Activated CD8-positive, alpha-beta T cell treated with anti-CD3 and anti-CD28 coated beads, Interleukin-2, amount 10 ng/mL, durations not matched to agents 7 days and 5 days (primary cell): ENCODE measurements at places on chromosomes 16 and 17.

- H3K4me1 ChIP-seq: peaks cover 27% of the 10 kb centered on the region
- DNase-seq: no peak
- no peak overlapping the region for H3K27ac ChIP-seq
- no peaks in the 10 kb centered on the region for H3K27me3 ChIP-seq
- no peak overlapping the region for H3K4me3 ChIP-seq
These were observed 10.4 kb downstream of the DNAAF8 start for GRCh38 chr16:4744555-4745273.

GRCh38 chr17:9363440-9364350 lies 211.9 kb downstream of the STX8 start:
- no peaks in the 10 kb centered on the region for H3K27me3 ChIP-seq
- no peak for DNase-seq
- H3K36me3 ChIP-seq: no peaks in the 10 kb centered on the region
- no peak overlapping the region for H3K27ac ChIP-seq
- no peak overlapping the region for H3K4me3 ChIP-seq
- no peaks in the 10 kb centered on the region for H3K4me1 ChIP-seq

DNA sequence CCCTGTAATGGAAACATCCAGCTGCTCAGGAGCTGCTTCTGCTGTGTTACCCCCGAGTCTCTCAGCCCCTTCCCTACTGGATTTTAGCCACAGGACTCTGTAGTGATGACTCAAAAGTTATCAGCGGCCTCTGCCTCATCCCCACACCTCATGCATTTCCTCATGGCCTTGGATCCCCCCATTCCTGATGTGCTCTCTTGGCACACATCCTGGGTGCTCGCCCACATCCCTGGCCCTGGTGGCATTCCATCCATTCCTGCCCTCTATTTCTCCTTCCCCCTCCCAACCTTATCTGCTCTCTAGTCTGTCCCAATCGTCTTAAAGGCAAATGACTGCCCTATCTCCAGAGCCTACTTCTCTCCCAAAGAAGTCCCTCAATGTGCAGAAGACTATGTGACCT lies 24.6 kb downstream of the MARF1 start:
- H3K27ac ChIP-seq: peak overlapping the region; percentile 10
- H3K4me1 ChIP-seq: no peaks in the 10 kb centered on the region
- no peak overlapping the region for H3K4me3 ChIP-seq
- H3K36me3 ChIP-seq: peaks cover 52% of the 10 kb centered on the region

DNA sequence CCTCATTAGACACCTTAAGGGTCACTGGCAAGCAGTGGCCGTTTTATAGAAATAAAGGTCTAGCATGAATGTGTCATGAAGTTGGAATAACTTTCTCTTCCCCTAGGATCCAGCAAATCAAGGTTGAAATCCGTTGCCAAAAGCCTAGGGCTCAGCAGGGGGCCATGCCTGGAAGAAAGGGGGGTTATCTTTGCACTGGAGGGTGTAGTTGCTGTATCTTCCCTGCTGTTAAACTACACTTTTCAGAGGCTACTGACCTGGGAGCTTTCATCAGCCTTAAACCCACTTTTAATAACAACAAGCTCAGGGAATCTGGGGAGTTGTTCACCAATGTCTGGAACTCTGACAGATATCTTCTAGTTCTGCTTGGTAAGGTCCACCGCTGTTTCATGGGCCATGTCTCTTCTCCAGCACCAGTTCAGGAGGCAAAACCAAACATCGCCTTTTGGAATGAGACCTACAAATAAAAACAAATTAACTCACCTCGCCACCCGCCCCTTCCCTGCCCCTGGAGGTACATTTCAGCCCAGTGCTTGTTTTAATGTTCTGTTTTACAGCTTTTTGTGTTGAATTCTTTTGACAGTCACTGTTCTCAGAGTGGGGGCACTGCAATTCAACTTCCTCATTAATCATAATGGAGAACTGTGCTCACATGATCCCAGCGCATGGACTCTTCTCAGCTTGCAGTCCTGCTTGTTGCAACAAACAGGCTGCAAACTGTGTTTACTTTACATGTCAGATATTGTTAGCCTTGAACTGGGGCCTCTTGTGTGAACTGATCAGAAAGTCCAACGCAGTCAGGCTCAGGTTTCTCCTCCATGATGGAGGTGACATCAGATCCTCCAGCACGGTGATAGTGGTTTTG lies 508.7 kb downstream of the KCNJ2 start:
- H3K4me1 ChIP-seq: no peaks in the 10 kb centered on the region
- no peak overlapping the region for H3K27ac ChIP-seq
- no peaks in the 10 kb centered on the region for H3K36me3 ChIP-seq
- DNase-seq: no peak
- H3K4me3 ChIP-seq: no peak overlapping the region

DNA sequence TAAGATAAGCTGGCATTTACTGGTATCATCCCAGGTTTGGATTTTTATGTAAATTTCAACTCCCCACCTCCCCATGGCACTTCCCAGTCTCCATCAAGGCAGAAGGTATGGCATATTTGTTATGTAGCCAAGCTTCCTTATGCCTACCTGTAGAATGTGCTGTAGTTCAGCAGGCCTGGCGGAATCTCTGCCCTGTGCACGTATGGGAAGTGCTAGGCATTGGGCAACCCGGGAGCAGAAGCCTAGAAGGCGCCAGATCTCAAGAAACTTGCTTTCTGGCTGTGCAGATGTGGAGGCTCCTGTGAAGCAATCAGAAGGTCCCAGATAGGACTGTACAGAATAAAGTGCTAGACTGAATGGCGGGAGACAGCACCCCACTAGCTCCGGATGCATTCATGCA lies 64.7 kb downstream of the SNX20 start:
- no peaks in the 10 kb centered on the region for H3K27me3 ChIP-seq
- DNase-seq: no peak
- H3K4me3 ChIP-seq: no peak overlapping the region
- no peak overlapping the region for H3K27ac ChIP-seq

- H3K4me1 ChIP-seq: peaks cover 2% of the 10 kb centered on the region
- no peak overlapping the region for H3K27ac ChIP-seq
- H3K4me3 ChIP-seq: no peak overlapping the region
- peaks cover 1% of the 10 kb centered on the region for H3K27me3 ChIP-seq
- no peaks in the 10 kb centered on the region for H3K36me3 ChIP-seq
These were observed 69.7 kb downstream of the ZFHX3 start for GRCh38 chr16:72978212-72978611.

DNA sequence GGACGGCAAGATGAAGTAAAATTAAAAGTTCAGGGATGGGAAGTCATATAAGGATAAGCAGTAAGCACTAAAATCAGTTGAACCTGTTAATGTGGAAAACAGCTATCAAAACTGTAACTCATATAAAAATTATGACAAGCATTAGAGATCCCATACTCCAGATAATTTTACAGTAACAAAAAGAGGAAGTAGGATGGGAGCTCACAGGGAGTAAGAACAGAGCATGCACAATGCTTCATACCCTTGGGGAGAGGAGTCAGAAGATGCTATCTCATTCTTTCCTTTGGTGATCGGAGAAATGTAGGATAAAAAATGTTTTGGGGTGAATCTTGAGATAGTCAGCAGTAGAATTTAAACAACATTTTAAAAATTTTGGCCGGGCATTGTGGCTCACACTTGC lies 164.7 kb upstream of the CACNG5 start:
- H3K27ac ChIP-seq: no peak overlapping the region
- no peak for DNase-seq
- H3K4me3 ChIP-seq: no peak overlapping the region
- H3K36me3 ChIP-seq: peaks cover 29% of the 10 kb centered on the region
- no peaks in the 10 kb centered on the region for H3K27me3 ChIP-seq
- peaks cover 72% of the 10 kb centered on the region for H3K4me1 ChIP-seq

GRCh38 chr16:9647981-9648701 lies 534.1 kb downstream of the GRIN2A start:
- H3K27me3 ChIP-seq: no peaks in the 10 kb centered on the region
- no peak overlapping the region for H3K27ac ChIP-seq
- H3K4me3 ChIP-seq: no peak overlapping the region
- no peaks in the 10 kb centered on the region for H3K4me1 ChIP-seq

- H3K4me1 ChIP-seq: peaks cover 2% of the 10 kb centered on the region
- H3K27me3 ChIP-seq: no peaks in the 10 kb centered on the region
- no peak overlapping the region for H3K27ac ChIP-seq
- DNase-seq: no peak
- peaks cover 42% of the 10 kb centered on the region for H3K36me3 ChIP-seq
These were observed 19.1 kb downstream of the CRAMP1 start for GRCh38 chr16:1631230-1631629.

DNA sequence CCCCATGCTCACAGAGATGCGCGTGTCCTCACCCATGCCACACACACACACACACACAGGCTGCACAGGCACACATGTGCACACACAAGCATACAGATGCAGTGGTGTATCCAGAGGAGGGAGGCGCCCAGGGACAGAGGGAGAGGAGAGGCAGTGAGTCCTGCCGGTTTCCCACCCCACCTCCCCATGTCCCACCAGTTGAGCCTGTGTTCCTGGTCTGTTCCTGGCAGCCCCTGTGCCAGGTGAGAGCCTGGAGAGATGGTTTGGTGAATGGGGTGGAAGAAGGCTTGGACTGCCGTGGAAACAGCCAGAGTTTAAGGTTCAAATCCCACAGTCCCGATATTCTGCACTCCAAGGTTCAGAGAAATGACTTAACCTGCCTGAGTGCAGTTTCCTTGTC lies 10.2 kb upstream of the FADS6 start:
- H3K27ac ChIP-seq: no peak overlapping the region
- H3K4me3 ChIP-seq: no peak overlapping the region
- no peaks in the 10 kb centered on the region for H3K36me3 ChIP-seq
- H3K27me3 ChIP-seq: peaks cover 12% of the 10 kb centered on the region

- H3K27ac ChIP-seq: peak overlapping the region; percentile 98
- no peak for DNase-seq
- H3K27me3 ChIP-seq: no peaks in the 10 kb centered on the region
- peaks cover 55% of the 10 kb centered on the region for H3K36me3 ChIP-seq
- peaks cover 64% of the 10 kb centered on the region for H3K4me1 ChIP-seq
- peak overlapping the region; percentile 90 for H3K4me3 ChIP-seq
These were observed 1.9 kb downstream of the DHX58 start for GRCh38 chr17:42110301-42111264.

DNA sequence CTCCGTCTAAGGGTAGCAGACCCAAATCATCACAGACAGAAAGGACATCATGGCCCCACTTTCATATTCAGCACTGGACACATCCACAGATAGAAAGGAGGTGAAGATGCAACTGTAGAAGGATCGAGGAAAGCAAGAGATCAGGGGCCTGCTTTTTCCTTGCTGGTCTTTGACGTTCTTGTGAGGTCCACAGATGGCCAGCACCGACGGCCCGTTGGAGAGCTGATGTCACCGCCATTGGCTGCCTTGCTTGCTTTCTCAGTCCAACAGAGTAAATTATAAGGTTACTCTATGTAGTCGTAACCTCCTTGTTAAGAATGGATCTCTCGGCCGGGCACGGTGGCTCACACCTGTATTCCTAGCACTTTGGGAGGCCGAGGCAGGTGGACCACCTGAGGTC lies 5.1 kb upstream of the RBFOX3 start:
- H3K27ac ChIP-seq: no peak overlapping the region
- H3K4me3 ChIP-seq: no peak overlapping the region
- no peak for DNase-seq
- peaks cover 15% of the 10 kb centered on the region for H3K27me3 ChIP-seq
- no peaks in the 10 kb centered on the region for H3K36me3 ChIP-seq

- no peaks in the 10 kb centered on the region for H3K36me3 ChIP-seq
- peak; percentile 93 for DNase-seq
- peak within 1 kb of the TSS; percentile 79 for H3K4me3 ChIP-seq
- H3K4me1 ChIP-seq: peaks cover 11% of the 10 kb centered on the region
- H3K27ac ChIP-seq: peak within 1 kb of the TSS; percentile 70
- H3K27me3 ChIP-seq: peaks cover 34% of the 10 kb centered on the region
These were observed at the start of gene B9D1 for GRCh38 chr17:19362277-19363113. TSS of gene B9D1 (minus strand) at chr17:19362723. CDS start at chr17:19362569, 154 bp downstream.

DNA sequence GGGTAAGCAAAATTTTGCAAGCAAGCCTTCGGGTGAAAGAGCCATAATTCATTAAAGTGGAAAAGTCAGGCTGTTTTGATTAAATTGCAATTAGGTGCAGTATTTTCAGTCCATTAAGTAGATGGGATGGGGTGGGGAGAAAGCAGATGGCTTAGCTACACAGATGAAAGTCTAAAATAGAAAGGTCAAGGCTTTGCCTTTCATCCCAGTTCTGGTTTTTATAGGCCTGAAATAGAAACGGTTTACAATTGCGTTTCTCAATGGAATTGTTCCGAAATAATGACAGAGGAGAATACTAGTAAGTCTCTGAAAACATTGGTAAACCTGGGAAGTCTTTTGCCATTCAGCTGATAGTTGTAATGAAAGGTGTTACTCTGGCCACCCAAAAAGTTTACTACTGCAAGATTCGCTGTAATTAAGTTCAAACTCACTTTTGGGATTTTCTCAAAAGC lies 1.5 kb downstream of the PPM1E start:
- H3K27me3 ChIP-seq: peaks cover 60% of the 10 kb centered on the region
- no peak for DNase-seq
- no peak overlapping the region for H3K27ac ChIP-seq
- H3K4me1 ChIP-seq: peaks cover 10% of the 10 kb centered on the region

DNA sequence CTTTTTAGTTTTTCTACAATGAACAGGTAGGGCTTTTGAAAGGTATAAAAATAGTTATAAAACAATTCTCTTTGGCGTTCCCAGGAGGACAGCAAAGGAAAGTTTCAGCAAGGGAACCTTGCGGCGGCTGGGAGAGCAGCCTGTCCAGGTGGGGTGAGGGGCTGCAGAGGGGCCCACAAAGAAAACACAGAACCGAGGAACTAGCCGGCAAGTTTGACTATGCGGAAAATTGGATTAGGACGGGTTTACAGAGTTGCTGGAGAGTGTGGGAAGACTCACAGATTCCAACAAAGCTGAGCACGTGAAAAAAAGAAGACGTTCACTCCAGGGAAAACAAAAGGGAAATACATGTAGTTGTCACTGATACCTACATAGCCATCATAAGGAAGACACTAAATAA lies 40.2 kb upstream of the METTL16 start:
- H3K27ac ChIP-seq: no peak overlapping the region
- H3K36me3 ChIP-seq: no peaks in the 10 kb centered on the region
- H3K4me3 ChIP-seq: no peak overlapping the region
- H3K27me3 ChIP-seq: peaks cover 2% of the 10 kb centered on the region
- H3K4me1 ChIP-seq: no peaks in the 10 kb centered on the region
- DNase-seq: no peak

- DNase-seq: no peak
- H3K36me3 ChIP-seq: no peaks in the 10 kb centered on the region
- H3K4me1 ChIP-seq: peaks cover 11% of the 10 kb centered on the region
- no peak overlapping the region for H3K27ac ChIP-seq
These were observed 38.3 kb upstream of the HSBP1 start for GRCh38 chr16:83769397-83770008.

GRCh38 chr16:12462426-12463280 lies 341.0 kb downstream of the CPPED1 start:
- H3K4me1 ChIP-seq: peaks cover 11% of the 10 kb centered on the region
- no peaks in the 10 kb centered on the region for H3K36me3 ChIP-seq
- H3K27ac ChIP-seq: no peak overlapping the region
- no peak overlapping the region for H3K4me3 ChIP-seq
